ENCODE measurements at places on chromosomes 2 and 18. TPM values are rescaled to one million over a fixed set of nuclear protein-coding genes. Genes with fewer than 3 reads are reported as not detected.
A peak's percentile ranks its signal among the peaks of the same experiment; 100 is the strongest.

Gene PTPRM
- total RNA-seq: 43.7 TPM

Gene LRRC30
- total RNA-seq: not detected

Gene IL1RN
- not detected for total RNA-seq

Gene C1D
- total RNA-seq: 11.4 TPM

Gene ALK
- total RNA-seq: not detected

Gene SMPD4
- 88.1 TPM for total RNA-seq

Gene ABCG5
- total RNA-seq: not detected

Gene PRKAG3
- total RNA-seq: not detected

DNA sequence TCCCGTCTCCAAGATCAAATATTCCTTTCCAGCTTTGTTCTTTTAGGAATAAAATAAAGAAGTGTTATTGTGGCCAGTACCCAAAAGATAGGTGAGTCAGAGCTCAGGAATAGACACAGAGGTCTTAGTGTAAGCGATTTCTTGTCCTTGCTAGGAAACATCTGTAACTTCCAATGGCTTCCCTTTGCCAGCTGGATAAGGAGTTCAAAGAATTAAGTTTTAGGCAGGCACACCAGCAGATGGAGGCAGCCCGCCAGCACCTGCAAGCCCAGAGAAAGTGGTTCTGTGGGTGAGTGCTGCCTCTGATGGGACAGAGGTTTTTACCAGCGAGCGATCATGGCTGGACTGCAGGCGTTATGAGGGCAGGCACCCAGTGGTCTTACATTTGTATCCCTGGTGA is 125.4 kb downstream of the MGAT5 start:
- peak; percentile 70 for DNase-seq

DNA sequence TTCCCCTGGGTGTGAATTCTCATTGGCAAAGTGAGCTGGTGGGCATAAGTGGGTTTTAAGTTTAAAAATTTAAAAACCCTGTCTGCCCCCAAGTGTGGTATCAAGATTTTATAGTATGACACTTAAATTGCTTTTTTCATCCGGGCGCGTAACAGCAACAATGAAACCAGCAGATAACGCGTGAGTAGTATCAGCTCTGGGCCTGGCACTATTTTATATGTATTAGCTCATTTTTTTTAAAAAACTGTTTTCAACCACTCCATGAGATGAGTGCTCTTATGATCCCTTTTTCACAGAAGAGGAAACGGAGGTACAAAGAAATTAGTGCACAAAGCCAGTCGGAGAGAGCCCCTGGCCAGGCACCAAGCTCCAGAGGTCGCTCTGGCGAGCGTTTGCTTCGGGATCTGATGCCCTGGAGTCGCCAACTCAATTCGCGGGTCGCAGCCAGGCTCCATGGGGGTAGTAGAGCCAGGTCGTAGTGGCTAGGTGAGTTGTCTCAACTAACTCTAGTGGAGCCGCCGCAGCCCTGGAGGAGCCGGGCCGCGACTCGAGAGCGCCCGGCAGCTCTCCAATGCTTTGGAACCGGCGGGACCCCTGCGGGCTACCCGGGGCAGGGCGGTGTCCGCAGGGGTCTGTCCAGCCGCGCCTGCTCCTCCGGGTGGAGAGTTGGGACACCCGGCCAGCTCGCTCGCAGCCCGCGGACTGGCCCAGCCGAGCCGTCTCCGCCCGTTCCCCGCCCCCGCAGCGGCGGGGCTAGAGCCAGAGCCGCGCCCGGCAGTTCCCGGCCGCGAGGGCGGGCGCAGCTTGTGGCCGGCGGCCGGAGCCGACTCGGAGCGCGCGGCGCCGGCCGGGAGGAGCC is at the start of gene IL1R1:
Gene IL1R1, plus strand, starts transcription at position 777 of the 859 bp plus-strand sequence. CDS start 14,979 bp downstream, outside the sequence.
- peak; percentile 73 for DNase-seq

GRCh38 chr2:212644195-212644837 is 105.7 kb upstream of the ERBB4 start:
- DNase-seq: no peak

- DNase-seq: no peak
Observed at GRCh38 chr2:219475278-219475677, 23.4 kb upstream of the GMPPA start.

- DNase-seq: no peak
Observed at GRCh38 chr2:62471816-62472215, 34.2 kb downstream of the TMEM17 start.

DNA sequence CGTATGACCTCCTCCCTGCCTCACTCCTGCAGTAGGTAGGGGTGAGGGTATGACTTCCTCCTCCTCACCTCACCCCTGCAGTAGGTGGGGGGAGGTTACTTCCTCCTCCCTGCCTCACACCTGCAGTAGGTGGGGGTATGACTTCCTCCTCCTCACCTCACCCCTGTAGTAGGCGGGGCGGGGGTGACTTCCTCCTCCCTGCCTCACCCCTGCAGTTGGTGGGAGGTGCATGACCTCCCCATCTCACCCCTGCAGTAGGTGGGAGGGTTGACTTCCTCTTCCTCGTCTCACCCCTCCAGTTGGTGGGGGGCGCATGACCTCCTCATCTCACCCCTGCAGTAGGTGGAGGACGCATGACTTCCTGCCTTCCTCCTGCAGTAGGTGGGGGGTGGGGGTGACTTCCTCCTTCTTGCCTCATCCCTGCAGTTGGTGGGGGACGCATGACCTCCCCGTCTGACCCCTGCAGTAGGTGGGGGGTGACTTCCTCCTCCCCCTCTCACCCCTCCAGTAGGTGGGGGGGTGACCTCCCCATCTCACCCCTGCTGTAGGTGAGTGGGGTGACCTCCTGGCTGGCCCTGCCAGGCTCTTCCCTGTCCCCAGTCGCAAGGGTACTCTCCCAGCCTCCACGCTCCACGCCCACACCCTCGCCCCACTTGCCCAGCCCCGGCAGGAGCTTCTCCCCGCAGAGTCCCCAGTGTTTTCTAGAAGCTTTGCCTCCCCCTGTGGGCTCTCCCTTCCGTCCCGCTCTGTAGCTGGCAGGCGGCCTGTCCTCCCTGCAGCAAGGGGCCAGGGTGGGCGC is 39.3 kb downstream of the TSHZ1 start:
- DNase-seq: no peak

- DNase-seq: no peak
Observed at GRCh38 chr2:231646476-231646875, 53.8 kb downstream of the TEX44 start.

- DNase-seq: no peak
Observed at GRCh38 chr2:150282771-150283371, 204.6 kb downstream of the RND3 start.

GRCh38 chr18:33699372-33699771 is 121.4 kb downstream of the ASXL3 start:
- no peak for DNase-seq

- DNase-seq: no peak
Observed at GRCh38 chr2:172420216-172420615, 7.2 kb upstream of the ITGA6 start.

DNA sequence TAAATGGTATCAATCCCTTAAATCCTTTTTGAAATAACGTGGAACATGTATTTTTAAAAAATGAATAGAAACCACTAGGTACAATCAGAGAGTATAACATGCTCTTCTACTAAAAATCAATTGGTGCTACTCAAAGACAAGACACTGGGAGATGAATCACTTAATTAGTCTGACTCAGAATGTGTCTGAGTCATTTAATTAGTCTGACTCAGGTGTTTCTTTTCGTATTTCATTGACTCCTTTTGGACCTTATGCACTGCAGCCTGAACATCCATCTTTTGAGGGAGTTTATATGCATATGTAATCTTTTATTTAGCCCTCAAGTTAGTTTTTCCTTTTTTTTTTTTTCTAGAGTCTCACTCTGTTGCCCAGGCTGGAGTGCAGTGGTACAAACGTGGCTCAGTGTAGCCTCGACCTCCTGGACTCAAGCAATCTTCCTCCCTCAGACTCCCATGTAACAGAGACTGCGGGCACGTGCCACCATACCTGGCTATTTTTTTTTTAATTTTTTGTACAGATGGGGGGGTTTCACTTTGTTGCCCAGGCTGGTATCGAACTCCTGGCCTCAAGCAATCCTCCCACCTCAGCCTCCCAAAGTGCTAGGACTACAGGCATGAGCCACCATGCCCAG is 26.5 kb downstream of the PPP4R3B start:
- DNase-seq: no peak

DNA sequence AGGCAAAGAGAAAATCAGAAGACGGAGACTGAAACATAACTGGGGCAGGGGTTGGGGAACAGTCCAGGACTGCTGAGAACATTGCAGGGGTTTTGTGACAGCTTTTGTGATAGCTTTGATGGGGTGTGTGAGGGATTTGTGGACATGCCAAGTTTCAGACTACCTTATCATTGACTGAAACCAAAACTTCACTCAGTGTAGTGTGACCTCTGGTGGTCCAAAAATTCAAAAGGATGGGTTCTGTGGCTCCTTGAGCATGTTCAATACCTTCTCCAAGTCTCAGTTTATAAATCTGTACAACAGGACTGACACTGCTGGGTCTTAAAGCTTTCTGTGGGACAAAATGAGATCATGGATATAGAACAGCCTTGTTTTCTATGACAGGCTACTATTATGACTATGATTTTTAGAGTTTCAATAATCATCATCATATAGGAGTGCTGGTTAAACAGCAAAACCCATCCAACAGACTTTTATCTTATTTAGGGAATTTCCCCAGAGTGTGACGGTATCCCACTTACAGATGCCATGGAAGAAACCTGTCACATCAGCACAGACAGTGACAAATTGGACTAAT is 259.2 kb upstream of the SLC14A2 start:
- DNase-seq: no peak

GRCh38 chr2:100921685-100922161 is 80.4 kb upstream of the RPL31 start:
- no peak for DNase-seq

GRCh38 chr2:211611061-211611518 is 927.5 kb downstream of the ERBB4 start:
- no peak for DNase-seq

GRCh38 chr2:240811346-240812300 is 8.4 kb downstream of the KIF1A start:
- DNase-seq: no peak

Measured in endothelial cell of umbilical vein (primary cell).